ENCODE measurements at places on chromosomes 6 and 20. TPM values are rescaled to one million over a fixed set of nuclear protein-coding genes. Genes with fewer than 3 reads are reported as not detected.

PROKR2 gene
- not detected for total RNA-seq

PLN gene
- total RNA-seq: 2,070 TPM

GRCh38 chr20:2313316-2313715 lies 17.5 kb downstream of the TGM3 start:
- DNase-seq: no peak

- no peak for DNase-seq
Observed at GRCh38 chr20:47453167-47453782, 48.4 kb upstream of the NCOA3 start.

DNA sequence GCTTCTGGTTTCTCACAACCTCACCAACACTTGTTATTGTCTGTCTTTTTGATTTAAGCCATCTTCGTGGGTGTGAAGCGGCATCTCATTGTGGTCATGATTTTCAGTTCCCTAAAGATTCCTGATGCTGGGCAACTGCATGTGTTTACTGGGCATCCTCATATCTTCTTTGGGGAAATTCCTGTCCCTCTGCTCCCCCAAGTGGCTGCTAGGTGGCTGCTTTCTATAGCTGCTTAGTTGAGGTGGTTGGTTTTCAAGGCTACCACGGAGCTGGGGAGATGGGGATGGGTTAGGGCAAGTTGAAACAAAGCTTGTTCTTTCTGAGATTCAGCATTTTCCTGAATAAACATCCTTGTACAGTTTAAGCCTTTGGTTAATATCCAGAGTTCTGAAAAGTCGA lies 403.9 kb upstream of the SULF2 start:
- DNase-seq: no peak

NEURL2 gene
- 7.6 TPM for total RNA-seq

NKAIN2 gene
- total RNA-seq: 0.30 TPM

GRCh38 chr6:2235777-2236495 lies 9.5 kb downstream of the GMDS start:
- DNase-seq: no peak

NMBR gene
- not detected for total RNA-seq

PPP1R16B gene
- 1.7 TPM for total RNA-seq

DNA sequence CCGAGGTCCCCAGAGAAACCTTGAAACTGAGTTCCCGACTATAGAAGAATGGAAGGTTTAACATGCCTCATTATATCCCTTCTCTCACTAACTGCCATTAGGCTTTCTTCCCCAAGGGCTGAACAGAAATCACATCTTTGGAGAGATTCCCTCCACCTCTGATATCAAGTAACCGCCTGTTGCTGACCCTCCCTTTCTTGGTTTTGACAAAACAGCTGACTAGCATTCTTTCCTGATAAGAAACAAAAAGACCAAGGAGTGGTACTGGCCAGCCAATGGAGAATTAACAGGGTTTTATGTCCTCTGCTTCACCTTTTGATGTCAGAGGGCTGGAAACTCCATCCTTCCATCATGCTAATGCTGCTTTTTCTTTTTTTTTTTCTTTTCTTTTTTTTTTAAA lies 176.6 kb upstream of the ADGRB3 start:
- DNase-seq: no peak

GRCh38 chr6:129212081-129212480 lies 329.1 kb downstream of the LAMA2 start:
- no peak for DNase-seq

ZNF391 gene
- total RNA-seq: 0.62 TPM

DNA sequence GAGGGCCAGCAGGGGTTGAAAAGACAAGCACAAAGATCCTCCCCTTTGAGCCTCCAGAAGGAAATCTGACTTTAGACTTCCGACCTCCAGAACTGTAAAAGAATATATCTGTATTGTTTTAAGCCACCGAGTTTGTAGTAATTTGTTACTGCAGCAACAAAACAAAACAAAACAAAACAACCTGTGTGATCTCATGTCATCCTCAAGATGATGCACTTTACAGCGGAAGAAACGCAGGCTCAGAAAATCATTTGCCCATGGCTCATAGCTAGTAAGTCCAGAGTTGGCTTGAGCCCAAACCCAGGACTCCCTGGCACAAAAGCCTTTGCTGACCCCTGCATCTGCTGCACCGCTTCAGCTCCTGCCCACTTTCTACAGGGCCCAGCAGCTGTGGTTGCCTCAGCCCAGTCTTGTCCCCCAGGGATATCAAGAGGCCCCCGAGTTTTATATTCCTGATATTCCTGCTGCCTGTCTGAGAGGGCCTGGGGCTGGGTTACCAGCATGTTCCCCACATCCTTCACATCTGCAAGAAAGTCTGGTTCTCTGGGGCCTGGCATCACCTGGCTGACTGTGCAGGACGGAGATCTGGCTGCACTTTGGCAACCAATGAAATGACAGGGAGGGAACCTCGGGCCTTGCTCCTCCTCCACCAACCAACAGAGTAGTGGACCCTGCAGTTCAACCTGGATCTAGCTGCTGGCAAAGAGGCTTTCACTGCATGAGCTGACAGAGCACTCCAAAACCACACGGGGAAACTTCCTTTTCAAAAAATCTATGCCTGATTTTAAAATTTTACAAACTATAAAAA lies 56.9 kb downstream of the JPH2 start:
- no peak for DNase-seq

GRCh38 chr6:166112580-166112979 lies 55.1 kb downstream of the TBXT start:
- no peak for DNase-seq

DNA sequence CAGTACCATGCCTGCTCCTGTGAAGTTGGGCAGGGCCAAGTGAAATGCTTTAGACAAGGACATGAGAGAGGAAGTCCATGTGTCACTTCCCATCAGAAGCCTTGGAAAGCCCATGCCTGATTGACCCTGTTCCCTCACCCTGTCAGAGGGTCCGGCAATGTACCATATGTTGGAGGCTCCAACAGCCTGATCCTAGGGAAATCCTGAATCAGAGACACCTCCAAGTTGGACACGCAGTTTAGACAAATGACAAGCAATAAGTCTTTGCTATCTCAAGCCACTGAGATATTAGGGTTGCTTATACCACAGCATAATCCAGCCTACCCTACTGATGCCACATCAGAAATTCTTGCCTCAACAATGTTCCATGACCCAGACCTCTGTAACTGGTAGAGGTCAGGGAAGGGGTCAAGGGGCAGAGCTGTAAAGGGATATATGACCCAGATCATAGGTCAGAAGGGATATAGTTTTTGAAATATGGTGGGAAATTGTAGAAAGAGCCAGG lies 174.8 kb downstream of the HACE1 start:
- no peak for DNase-seq

GDAP1L1 gene
- total RNA-seq: 0.67 TPM

RAD21L1 gene
- total RNA-seq: not detected

DNA sequence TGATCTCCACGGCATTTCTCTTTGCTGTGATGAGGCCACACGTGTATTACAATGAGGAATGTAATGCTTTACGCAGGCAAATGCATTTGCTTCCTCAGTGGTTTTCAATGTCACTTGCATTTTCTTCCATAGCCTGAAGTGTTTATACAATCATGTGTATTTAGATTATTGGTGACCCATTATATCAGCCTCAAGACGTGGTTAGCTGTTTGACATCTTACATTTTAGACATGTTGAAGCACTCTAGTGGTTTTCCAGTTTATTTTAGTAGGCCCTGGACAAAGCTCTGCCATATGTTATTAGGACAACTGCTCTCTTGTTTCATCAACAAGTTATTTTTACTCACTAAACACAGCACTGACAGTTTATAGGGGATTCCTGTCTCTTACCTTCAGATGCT lies 200.4 kb downstream of the UTRN start:
- no peak for DNase-seq

HCRTR2 gene
- total RNA-seq: not detected

HLA-DRB5 gene
- total RNA-seq: 14.0 TPM

GRCh38 chr6:5478380-5478779 lies 217.1 kb downstream of the FARS2 start:
- DNase-seq: no peak
